Pulmonary artery endothelial cell (primary cell): ENCODE measurements at places on chromosomes 1 and 21.

GRCh38 chr1:230713915-230714764 is at the start of gene AGT:
Gene AGT (minus strand): TSS chr1:230714122. CDS start chr1:230710823, 3,299 bp downstream.
- DNase-seq: no peak

- no peak for DNase-seq
Observed at GRCh38 chr1:11858968-11859871, 475 bp upstream of the NPPB start.

GRCh38 chr1:97050506-97050905 is 328.9 kb downstream of the PTBP2 start:
- peak; percentile 11 for DNase-seq

- no peak for DNase-seq
Observed at GRCh38 chr1:53413175-53414001, 45.8 kb upstream of the DMRTB1 start.

GRCh38 chr1:160746836-160747500 is 7.9 kb downstream of the SLAMF7 start:
- no peak for DNase-seq

GRCh38 chr1:48730164-48730910 is 46.4 kb downstream of the BEND5 start:
- DNase-seq: no peak

- no peak for DNase-seq
Observed at GRCh38 chr1:98896711-98897445, 107.8 kb downstream of the PLPPR5 start.

- DNase-seq: peak; percentile 97
Observed at GRCh38 chr1:234987415-234988154, 141.1 kb downstream of the TOMM20 start.

DNA sequence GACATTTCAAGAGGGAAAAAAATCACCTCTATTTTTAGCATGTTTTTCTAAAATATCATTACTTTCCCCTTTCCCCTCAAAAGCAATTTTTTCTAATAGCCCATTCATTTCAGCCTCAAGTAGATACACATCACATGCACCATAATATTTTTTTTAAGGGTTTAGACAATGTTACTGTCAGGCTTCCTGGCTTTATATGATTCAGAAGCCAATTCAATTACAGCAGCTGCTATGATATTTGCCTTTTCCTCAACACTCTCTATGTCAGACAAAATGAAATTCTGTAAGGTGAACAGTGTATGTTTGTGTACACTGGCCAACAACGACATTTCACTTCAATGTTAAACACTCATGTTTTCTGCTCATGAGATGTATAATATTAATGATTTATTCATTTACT is 46.5 kb downstream of the OMA1 start:
- DNase-seq: no peak

- DNase-seq: no peak
Observed at GRCh38 chr1:153363641-153364040, 6.0 kb downstream of the S100A9 start.

- no peak for DNase-seq
Observed at GRCh38 chr1:229091721-229092136, 179.2 kb upstream of the RAB4A start.

DNA sequence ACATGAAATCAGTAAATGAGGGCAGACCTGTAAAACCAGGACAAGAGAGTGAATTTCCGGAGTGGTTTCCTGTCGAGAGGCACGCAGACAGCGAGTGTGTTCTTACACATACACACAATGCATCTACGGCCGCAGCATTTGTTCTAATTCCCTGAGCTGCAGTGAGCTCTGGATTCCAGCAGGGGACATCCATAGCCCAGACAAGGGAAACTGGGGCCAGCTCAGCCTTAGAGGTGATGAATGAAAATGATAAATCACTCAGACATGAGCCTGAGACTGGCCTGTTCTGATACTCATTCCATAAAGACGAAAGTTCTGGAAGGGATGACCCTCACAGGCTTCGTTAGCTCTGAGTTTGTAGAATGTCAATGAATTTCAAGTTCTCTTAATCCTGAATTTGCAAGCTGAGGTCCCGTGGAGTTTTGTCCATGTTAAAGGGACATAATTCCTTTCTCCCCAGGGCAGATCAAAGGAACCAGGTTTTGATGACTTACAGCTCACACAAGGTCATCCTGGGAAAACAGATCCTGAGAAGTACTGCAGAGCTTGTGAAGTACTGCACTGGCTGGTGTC is 207.9 kb upstream of the C1orf87 start:
- peak; percentile 67 for DNase-seq

GRCh38 chr21:41848533-41848932 is 30.6 kb downstream of the PRDM15 start:
- DNase-seq: no peak

- DNase-seq: no peak
Observed at GRCh38 chr1:6459850-6460265, 6.1 kb downstream of the TNFRSF25 start.

DNA sequence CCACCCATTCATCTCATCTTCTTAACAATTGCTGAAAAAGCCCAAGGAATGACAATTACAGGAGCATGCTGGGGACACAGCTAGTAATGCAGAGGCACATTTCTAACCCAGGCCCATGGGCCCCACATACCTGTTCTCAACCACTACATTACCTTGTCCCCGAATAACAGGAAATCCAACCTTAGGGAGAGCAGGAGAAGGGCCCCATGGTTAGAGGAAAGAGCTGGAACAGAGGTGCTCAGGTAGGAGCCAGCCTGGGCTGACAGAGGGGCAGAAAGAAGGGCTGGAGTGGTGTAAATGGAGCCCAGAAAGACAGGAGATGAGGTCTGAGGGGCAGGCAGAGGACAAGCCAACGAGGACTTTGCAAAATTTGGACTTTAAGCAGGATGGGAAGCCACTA is 11.4 kb upstream of the S100A8 start:
- no peak for DNase-seq

DNA sequence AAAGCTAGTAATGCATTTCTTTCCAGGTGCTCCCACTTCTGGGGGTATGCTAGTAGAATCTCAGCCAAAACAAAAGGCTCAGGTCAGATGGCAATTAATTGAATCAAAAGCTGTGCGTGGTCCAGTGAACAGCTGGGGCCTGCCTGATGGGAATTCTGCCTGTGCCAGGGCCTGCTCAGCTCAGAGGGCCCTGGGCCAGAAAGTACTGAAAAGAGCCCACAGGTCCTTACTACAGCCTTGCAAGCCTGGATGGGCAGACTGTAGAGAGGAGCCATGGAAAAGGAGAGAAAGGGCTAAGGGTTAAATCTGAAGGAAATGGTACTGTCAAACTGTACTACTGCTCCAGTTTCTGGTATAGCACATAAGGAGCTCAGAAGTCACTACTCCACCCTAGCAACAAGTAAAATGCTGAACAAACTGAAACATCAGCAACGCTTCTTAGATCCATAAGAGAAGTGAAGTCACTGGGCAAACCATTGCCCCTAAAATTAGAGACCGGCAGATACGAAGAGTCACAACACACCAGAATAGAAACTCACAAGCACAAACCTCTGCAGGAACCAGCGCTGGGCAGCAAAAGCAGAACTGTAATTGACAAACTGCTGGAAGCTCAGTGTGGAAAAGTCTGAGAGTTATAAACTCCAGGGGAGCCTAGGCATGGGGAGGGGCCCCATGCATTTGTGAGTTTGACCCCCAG is 121.1 kb upstream of the SYT6 start:
- no peak for DNase-seq

GRCh38 chr1:159600894-159601293 is 13.3 kb downstream of the APCS start:
- DNase-seq: no peak

DNA sequence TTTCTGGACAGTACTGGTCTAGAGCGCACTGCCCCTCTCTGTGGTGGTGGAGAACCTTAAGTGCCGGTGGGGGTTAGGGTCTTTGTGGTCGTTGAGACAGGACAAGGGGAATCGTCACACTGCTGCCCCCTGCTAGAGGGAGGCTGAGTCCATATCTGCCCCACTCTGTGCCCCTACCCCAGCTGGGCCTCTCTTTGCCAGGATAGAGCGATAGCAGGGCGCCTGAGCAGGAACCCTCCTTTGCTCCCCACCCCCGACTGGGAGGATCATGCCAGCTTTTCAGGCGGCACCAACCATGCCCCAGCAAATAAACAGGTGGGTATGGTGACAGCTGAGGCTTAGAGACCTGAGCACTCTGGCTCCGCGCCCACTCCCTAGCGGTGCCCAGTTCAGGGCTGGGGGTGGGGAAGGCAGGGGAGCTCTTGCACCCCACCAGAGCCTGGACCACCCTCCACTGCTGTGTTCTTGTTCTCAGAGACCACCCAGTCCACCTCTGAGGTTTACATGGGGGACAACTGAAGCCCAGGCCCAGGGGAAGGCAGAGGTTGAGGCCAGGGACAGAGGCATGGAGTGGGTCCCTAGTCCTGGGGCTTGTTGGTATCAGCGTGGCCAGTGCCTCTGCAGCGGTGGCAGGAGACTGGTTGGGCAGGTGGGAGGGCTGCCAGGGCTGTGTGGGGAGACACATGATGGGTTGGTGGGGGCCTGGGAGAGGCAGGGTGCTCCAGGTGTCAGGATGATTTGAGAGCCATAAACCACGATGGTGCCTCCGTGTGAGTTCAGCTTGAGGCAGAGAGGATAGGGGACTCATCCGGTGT is 1.6 kb downstream of the PADI2 start:
- no peak for DNase-seq

GRCh38 chr1:228353601-228354371 is 52.8 kb downstream of the TRIM11 start:
- no peak for DNase-seq

DNA sequence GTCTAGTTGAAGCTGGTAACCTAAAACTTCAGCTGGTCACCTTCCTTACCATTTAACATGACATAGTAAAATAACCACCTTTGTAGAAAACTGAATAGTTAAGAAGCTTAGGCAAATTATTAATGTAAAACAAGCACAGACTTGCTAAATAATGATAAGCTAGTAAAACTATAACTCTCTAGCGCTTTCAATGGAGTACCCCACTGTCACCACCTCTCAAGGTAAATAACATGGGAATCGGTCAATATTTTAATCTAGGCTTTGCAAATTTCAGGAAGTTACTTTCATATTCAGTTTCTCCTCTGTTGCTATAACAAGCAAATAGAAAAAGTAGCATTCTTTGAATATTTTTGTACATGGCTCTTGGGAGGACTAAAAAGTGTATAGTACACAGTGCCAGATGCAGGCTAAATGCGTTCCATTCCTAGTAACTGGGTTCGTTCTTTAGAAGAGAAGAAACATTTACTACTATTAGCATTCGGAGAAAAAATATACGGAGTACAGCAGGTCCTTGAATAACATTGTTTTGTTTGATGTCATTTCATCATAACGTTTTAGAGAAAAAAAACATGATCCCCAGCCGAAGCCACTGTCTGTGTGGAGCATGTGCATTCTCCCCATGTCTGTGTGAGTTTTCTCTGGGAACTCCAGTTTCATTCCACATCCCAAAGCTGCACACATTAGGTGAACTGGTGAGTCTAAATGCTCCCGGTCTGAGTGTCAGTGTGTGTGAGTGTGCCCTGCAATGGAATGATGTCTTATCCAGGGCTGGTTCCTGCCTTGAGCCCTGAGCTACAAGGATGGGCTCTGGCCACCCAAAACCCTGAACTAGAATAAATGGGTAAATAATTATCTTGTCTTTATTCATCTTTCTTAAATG is 52.5 kb downstream of the EPRS1 start:
- DNase-seq: no peak

DNA sequence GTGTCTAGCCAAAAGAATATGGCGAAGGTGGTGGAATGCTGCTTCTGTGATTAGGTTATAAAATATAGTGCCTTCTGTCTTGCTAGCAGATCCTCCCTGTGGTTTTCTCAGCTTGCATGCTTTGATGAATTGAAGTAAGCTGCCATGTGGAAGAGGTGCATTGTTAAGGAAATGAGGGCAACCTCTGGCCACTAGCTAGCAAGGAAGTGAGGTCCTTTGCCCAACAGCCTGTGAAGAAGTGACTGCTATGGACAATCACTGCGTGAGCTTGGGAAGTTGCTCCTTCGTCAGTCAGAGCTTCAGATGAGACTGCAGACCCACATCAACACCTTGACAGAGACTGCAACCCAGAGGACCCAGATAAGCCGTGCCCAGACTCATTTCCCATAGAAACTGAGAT is 109.4 kb downstream of the GIPC2 start:
- DNase-seq: no peak

- DNase-seq: no peak
Observed at GRCh38 chr1:26259578-26259977, 20.3 kb upstream of the SH3BGRL3 start.

DNA sequence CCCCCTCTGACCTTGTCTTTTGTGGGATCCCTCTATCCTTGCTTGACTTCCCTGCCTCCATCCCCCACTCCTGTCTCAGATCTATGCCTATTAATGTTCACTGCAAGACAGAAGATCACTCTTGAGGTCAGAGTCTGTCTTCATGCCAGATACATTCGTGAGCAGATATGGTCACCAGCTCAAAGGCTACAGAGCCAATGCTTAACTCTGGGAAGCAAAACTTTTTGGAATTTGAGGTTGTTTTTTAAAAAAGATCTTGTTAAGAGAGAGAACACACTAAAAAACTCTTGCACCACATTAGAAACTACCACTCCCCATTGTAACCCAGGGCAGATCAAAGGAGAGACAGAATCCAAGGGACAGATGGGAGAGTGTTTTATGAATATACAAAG is 17.1 kb upstream of the A3GALT2 start:
- no peak for DNase-seq

DNA sequence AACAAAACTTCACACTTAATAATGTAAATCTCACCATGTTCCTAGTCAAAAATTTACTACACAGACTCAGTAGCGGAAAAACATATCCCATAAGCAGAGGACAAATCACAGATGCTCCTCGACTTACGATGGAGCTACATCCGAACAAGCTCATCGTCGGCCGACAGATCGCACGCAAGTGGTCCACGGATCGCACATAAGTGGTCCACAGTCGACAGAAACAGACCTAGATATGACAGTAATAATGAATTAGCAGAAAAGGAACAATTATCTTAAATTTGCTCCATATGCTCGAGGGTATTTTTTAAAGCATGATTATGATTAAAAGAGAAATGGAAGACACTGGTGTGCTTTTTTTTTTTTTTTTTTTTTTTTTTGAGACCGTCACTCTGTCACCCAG is 36.3 kb downstream of the WDR4 start:
- DNase-seq: no peak

GRCh38 chr1:12372180-12372579 is 142.3 kb downstream of the VPS13D start:
- DNase-seq: no peak

DNA sequence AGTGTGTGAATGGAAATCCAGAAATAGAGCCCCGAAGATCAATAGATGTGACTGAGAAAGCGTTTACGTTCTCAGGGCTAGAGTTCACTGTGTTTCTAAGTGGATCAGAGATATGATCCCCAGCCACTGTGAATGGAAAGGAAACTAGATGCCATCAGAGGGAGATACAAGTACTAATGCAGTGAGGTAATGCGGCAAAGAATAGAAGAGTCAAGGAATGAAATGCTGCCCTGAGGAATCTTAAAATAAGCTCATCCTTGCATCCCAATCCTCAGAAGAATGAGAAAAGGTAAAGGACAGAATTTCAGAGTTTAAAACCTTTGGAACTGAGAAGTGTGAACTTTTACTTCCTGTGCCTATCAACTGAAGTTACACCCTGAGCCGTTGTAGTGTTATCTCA is 165.5 kb upstream of the ESRRG start:
- no peak for DNase-seq
